Fibroblast of pulmonary artery (primary cell): ENCODE measurements at places on chromosomes 12 and 14.

- DNase-seq: peak; percentile 79
These were observed 1183.7 kb upstream of the TMEM132C start for GRCh38 chr12:127083008-127083949.

DNA sequence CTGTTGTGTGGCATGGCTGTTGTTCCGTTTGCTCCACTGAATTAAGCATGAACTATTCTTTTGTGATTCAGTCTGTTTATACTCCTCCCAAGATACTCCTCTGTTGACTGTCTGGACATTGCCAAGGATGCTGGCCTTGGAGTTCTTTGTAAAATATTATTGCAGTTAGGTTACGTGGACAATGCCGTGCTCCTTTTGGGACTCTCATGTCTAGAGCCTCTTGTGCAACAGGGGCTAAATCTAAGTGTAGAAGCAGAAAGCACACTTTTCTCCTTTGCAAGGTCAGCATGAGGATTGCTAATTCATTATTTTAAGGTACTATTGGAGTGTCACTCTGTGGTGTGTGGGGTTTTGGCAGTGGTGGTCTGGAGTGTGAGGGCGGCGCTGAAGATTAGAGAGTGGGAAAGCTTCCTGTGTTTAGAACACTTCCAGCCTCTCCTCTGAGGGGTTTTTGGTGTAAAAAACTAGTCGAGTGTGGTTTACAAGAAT is 125.4 kb downstream of the SAMD4A start:
- peak; percentile 70 for DNase-seq

- no peak for DNase-seq
These were observed 91.1 kb upstream of the FUT8 start for GRCh38 chr14:65321370-65321875.

DNA sequence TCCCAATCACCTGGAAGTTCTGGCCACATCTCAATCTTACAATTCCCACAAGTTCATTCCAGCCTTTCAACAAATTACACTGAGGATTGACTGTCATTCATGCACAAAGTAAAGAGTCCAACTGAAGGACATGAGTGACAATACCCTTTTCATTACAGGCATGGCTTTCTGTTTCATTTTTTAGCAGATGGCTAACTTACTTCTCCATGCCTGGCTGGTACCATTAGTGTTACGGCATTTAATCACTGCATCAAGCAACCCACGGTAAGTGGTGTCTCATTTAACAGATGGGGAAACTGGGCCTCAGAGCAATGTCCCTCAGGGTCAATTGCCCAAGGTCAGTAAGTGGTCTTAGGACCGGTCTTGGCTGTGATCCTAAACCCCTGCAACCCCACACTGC is 114.4 kb downstream of the PRICKLE1 start:
- DNase-seq: no peak

GRCh38 chr12:64061868-64062375 is 160.2 kb downstream of the KICS2 start:
- no peak for DNase-seq

DNA sequence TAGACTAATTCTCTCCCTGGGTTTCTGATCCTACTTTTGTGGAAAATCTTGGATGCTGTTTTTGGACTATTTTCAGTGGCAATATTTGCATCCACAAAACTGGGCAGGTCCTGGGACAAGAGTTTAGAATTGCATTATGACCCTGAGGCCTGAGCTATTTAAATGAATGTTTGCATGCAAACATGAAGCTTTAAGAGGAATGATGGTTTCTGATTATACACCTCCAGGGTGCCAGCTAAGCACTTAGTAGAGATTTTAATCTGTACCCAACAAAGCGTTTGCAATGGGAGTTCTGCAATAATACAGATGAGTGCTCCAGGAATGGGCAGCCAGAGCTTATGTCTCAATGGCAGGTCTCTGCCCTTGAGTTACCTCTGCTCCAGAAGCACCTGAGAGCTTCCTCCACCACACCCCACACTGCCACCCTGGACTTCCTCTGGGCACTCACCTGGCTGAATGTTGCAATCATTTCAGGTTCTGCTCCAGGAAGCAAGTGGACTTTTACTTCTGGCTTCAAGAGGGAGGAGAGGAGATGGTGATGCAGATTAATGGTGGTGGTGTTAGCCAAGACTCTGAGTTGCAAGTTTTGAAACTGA is 6.0 kb upstream of the SPTLC2 start:
- DNase-seq: no peak

DNA sequence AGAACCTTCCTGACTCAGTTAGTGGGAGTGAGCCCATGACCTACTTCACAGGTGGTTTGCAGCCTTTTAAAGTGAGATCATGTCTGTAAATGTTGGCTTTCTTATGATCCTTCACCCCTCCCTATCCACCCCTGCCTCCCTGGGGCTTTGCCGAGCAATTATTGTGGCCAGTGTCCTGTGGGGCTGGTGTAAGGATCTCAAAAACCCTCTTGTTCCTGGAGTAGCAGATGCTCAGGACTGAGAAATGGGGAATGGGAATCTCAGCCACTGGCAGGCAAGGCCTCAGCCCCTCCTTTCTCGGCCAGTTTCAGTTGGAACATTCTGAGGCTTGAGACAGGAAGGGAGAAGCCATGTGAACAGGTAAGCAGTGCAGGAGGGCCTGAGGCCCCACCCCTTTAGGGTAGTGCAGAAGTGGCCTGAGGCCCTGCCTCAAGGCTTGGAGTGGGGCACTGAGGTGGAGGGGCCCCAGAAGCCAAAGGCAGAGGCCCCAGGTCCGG is 53.8 kb downstream of the PLEKHG3 start:
- DNase-seq: peak; percentile 39

- no peak for DNase-seq
These were observed 11.2 kb downstream of the ULK1 start for GRCh38 chr12:131905630-131906091.

GRCh38 chr12:65911321-65911720 is 87.0 kb downstream of the HMGA2 start:
- DNase-seq: peak; percentile 56

DNA sequence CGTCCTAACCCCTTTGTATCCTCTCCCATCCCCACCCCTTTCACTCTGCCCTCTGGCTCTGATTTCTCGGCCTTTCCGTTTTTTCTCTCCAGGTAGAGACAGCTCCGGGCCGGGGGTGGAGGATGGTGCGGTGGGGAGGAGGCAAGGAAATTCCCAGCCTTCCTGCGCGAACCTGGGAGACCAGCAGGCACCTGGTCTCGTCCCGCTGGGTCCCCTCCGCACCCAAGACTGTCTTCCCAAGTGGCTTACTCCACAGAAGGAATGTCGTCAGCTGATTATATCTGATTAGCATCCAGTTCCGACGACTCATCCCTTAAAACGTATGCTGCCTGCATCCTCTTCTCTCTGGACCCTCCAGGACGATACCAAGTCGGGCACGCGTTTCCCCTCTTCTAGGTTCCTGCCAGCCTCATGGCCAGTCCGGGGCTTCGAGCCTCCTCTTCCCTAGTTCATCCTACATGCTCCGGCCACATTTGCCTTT is 42.2 kb upstream of the CAPRIN2 start:
- DNase-seq: peak; percentile 39

- no peak for DNase-seq
These were observed 30.5 kb upstream of the FZD10 start for GRCh38 chr12:130131801-130132200.

DNA sequence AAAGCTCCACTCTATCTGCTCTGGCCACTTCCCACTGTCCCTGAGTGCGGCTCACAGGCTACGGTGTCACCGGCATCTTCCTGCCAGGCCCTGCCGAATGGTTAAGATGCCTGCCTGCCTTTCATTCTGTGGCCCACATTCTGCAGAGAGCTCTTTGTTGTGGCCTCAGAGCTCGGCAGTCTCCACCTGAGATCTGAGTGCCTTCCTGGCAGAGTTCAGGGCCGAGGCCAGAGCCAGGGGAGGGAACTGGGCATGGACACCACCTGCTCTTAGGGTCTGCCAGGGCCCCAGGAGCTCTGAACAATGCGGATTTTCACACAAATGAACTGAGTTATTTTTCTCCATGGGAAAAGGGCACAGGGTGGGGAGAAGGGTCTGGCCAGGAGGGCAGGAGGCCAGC is 127.2 kb downstream of the RBM19 start:
- no peak for DNase-seq

- DNase-seq: no peak
These were observed 195.2 kb downstream of the RAD51B start for GRCh38 chr14:68014771-68015170.

- no peak for DNase-seq
These were observed 17.8 kb downstream of the RASSF8 start for GRCh38 chr12:25976289-25976688.

DNA sequence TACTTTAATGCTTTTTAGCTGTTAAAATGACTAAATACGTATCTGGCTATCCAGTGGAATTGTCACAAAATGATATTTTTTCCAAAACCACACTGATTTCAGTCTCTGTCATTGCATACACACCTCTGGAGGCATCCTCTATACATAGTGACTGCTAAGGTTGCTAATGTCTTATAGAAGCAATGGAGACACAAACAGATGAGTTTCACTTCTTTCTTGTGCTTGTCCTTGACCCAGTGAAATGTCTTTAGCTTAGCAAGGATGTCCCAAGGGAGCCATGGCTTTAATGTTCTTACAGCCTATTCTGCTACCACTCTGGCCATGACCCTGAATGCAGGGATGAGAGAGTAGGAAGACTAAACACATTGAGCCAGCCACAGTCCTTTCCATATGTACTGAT is 90.3 kb downstream of the TPH2 start:
- DNase-seq: no peak

DNA sequence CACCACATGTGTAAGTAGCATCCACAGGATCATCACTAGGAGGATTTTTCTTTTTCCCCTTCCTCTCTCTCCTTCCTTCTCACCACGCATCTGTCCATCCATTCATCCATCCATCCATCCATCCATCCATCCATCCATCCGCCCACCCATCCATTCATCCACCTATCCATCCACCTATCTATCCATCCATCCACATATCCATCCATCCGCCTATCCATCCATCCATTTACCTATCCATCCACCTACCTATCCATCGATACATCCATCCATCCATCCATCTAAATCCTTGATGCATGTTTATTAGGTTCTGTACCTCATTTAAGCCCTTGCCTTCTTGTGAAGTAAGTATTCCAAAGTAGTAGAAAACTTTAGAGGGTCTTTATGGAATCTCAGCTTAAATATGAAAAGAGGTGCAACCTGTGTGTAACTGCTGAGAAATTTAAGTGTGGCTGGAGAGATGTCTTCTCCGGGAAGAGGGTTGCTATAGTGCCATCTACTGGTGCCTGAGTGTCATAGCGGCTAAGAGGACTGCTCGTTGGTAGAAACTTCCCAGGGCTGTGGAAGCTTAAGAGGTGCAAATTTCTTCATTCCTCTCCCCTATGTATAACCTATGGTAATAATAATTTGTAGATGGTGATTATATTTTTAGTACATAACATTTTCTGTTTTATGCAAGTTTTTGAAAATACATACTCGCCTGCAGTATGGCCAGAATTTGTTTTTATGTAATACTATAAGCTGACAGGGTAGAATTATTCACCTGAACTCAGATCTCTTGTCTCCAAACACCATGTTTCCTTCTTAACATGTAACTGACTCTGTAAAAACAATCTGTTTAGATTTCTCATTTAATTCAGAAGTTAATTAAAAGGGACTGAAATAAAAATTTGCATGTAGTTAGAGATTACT is 46.0 kb downstream of the MYO1H start:
- DNase-seq: peak; percentile 76

DNA sequence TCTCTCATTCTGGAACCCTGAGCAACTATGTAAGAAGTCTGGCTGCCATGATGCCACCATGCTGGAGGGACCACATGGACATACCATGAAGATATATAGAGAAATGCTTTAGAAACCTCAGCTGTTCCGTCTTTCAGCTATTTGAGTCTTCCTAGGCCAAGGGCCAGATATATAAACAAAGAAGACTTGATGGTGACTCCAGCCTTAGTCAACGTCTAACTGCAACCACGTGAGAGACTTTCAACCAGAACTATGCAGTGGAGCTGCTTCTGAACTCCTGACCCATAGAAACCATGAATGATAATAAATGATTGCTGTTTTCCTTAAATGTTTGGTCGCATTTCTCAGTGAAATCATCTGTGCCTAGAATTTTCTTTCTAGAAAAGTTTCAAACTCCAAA is 20.0 kb upstream of the KITLG start:
- DNase-seq: peak; percentile 61

DNA sequence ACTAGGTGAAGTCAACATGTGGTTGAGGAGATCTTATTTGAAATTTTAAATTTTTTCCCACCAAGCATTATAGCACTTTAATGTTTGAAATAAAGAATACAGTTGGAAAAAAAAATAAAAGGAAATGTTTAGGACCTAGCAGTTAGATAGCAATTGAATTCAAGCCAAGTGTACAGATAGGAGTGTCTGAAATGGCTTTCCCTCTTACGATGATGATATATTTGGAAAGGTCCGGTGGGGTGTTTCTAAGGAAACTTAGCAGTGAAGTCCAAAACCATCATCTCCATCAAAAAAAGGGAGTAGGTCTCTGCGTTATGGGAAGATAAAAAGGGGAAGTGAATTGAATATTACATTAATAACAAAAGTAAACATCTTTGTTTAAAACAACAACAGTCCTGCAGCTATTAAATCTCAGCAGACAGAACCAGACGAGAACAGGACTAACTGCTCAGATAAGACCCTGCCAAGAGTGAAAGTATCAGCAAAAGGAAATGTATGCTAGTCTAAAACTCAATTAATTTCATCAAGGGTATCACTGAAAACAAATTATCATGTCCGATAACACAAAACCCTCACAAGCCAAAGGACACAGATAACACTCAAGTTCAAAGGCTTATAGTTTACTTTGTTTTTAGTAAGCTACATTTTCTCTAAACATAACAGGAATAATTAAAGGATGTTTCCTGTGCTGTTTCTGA is 242.0 kb downstream of the BMP4 start:
- DNase-seq: peak; percentile 31

DNA sequence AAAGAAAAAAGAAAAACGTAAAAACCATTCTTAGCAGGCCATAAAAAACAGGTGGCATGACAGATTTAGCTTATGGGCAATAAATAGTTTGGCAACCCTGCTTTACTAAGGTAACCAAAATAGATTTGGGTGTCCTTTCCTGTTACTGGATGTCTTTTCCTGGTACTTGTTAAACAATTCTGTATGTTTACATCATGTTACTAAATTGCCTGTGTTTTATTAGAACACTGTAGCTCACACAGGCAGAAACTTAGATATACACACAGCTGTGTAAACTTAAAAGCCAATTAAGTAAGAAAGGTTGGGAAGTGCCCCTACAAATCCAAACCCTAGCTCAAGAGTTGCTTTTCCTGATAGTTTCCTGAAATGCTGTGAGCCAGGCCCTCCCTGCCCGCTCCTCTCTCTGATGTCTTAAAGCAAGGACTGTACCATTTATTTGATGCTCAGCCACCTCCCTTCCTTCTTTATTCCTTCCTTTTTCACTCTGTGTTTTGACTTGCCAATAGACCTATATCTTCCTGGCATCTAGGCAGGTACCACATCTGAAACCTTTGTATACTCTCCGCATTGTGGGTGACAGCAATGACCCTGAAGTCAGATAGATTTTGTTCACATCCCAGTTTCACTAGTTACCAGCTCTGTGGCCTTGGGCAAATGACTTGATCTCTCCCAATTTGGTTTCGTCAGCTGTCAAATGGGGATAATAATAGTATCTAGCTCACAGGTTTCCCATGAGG is 3.7 kb upstream of the CAMKK2 start:
- DNase-seq: no peak
